Activated T-helper 1 cell treated with Interleukin-2 at 50 U/mL for 16 hours (primary cell): ENCODE measurements at places on chromosomes 7 and 10.

DNA sequence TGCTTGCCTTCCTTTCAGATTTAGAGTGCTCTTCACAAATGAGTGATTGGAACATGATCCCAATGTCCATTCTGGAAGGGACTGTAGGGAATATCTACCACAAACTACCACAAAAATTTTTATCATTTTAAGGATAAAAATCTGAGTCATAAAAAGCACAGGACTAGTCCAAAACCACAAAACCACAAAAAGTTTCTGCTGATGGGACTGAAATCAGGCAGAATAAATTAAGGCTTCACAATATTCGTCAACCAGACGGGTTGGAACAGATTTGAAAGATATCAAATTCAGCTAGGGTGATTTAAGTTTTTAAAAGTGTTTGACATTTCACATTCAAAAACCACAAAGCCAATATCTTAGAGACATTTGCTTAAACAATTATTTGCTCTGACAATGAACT lies 100.1 kb upstream of the PTN start:
- no peak for DNase-seq

- no peak for DNase-seq
Observed at GRCh38 chr10:133405844-133406527, 12.0 kb downstream of the MTG1 start.

- DNase-seq: no peak
Observed at GRCh38 chr7:33979807-33980355, 74.5 kb downstream of the BMPER start.

- no peak for DNase-seq
Observed at GRCh38 chr7:21383227-21384220, 44.4 kb upstream of the SP4 start.

GRCh38 chr10:36221101-36221500 lies 579.0 kb upstream of the FZD8 start:
- DNase-seq: no peak

- DNase-seq: no peak
Observed at GRCh38 chr7:19327018-19327417, 181.8 kb upstream of the FERD3L start.

GRCh38 chr7:11369696-11370095 lies 396.0 kb downstream of the PHF14 start:
- no peak for DNase-seq

DNA sequence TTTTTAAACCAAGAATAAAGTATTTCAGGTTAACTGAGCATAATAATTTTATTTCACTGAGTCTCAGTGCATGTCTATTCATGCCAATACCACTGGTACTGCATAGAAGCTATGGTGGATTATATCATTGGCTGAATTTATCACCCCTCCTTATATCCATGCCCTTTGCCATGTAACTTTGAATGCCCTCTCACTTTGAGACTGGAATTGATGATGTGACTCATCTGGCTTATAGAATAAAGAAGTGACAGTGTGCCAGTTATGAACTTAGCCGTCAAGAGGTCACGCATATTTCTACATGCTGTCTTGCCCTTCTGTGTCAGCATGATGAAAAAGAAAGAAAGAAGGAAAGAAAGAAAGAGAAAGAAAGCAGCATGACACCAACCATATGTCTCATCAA lies 20.7 kb upstream of the ABLIM1 start:
- DNase-seq: no peak

DNA sequence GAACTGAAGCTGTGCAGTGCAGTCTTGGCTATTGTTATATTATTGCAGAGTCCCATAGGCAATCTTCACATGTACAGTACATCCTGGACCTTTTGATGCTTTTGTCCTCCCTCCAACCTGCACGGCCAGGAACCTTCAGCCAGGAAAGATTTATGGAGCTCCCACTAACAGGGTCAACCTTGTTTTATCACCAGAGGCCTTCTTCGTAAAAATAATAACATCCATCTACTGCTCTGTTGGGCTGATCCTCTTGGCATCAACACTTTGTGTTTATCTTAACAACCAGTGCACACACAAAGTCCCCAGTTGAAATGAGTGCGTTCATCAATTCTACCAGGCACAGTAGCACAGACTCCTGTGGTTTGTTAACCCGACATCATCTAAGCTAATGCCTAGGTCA lies 72.4 kb downstream of the AGMO start:
- no peak for DNase-seq

DNA sequence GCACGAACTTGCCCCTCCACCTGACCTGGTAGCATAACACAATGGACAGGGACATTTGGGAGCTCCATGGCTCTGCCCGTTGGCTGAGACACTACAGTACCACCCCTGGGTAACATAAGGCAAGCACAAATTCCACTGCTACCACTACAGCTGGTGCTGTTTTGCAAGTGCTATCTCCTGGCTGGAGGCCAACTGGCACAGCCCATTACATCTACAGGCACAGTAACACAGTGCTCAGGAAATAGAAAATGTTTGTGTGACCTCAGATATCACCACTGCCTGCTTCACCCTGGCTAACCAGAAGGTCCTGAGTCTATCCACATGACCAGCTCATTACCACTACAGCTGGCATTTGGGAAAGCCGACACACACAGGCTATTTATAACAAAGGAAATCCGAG lies 631.1 kb upstream of the MBL2 start:
- DNase-seq: no peak

GRCh38 chr10:13160934-13161856 lies at the start of gene MCM10:
MCM10 (plus strand) TSS chr10:13161558; CDS start chr10:13164203, 2,645 bp downstream.
- peak; percentile 93 for DNase-seq

GRCh38 chr10:114915294-114915693 lies 22.7 kb upstream of the TRUB1 start:
- no peak for DNase-seq

DNA sequence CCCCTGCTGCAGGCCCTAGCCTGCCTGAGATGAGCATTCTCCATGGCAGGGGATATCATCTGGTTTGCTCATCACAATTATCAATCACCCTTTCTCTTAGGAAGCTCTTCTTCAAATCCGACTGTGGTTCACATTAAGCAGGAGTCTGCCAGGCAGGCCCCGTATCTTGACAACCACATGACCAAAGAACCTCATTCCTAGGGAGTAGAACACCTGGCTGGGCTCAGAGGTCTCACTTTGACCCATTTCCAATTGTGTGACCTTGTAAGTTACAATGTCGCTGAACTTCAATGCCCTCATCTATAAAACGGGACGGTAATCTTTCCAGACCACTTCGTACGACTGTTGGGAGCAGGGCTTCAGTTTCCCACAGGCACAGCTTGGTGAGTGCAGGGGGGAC lies 156.4 kb upstream of the PCBD1 start:
- DNase-seq: no peak

DNA sequence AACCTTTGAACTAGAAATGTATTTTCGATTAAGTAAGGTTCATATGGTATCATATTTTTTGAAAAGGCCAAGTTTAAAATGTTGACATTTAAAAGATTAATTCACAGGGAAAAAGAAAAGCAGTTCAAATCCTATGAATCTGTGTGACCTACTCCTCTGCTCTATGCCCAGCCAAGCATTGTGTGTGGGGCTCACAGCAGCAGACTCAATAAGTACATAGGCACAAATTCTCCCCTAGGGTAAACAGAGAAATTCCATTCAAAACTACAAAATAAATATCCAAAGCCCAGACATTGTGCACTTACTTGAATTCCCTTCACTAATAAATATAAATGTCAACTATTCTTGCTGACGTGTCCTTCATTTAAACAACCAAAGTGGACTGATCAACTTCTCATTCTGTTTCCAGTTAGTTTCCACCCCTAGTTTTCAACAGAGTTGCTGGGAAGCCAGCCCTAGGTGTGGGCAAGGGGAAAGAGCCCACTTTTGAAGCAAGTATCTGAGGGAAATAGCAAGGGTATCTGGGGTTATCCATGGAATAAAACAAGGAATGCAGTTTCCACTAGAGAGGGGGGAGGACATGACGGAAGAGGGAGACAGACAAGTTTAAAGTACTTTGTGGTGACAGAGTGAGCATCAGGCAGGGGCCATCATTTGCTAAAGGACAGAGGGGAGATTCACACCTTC lies 533.3 kb downstream of the SORCS1 start:
- no peak for DNase-seq

DNA sequence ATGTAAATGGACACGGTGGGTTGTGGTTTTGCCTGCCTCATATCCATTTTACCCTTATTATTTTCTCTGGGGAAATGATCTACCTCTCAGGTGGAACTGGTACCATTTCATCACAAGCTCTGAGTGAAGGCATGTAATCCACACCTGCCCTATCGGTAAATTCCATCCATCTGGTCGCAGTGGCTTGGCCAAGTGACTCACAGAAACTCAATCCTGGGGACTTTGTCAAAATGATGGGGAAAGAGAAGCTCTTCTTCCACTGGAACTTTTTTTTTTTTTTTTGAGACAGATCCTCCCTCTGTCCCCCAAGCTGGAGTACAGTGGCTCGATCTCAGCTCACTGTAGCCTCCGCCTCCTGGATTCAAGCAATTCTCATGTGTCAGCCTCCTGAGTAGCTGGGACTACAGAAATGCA lies 48.2 kb upstream of the ANKRD1 start:
- no peak for DNase-seq

DNA sequence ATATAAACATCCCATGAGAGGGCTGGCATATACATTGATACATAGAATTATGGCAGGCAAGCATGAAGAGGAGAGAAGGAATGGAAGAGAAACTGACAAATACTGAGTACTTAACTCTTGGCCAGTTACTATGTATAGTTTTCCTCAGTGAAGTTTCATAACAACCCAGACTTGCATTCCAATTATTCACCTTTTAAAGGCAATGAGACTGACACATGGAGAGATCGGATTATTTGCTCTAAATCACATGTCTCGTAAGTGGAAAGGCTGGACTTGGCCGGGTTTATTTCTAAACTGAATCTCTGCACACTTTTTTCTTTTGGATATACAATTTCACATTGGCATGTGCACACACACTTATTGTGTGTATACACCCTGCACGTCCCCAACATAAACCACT lies 548.3 kb downstream of the PHTF2 start:
- DNase-seq: no peak

GRCh38 chr7:92706563-92706962 lies 116.4 kb upstream of the FAM133B start:
- no peak for DNase-seq

- DNase-seq: no peak
Observed at GRCh38 chr10:11863353-11864109, 40.4 kb downstream of the PROSER2 start.

- DNase-seq: no peak
Observed at GRCh38 chr10:32232378-32232777, 114.6 kb downstream of the EPC1 start.

DNA sequence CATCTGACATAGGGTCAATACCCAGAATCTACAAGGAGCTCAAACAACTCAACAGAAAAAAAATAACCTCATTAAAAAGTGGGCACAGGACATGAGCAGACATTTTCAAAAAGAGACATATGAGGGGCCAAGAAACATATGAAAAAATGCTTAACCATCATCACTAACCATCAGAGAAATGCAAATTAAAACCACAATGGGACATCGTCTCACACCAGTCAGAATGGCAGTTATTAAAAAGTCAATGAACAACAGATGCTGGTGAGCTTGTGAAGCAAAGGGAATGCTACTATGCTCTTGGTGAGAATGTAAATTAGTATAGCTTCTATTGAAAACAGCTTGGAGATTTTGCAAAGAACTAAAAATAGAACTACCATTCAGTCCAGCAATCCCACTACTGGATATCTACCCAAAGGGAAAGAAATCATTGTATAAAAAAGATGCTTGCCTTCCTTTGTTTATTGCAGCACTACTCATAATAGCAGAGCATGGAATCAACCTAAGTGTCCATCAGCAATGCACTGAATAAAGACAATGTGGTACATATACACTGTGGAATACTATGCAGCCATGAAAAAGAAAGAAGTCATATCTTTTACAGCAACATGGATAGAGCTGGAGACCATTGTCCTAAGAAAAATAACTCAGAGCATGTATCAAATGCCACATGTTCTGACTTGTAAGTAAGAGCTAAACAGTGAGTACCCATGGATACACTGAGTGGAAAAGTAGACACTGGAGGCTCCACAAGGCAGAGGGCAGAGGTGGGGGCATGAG lies 139.8 kb downstream of the ADARB2 start:
- DNase-seq: no peak

DNA sequence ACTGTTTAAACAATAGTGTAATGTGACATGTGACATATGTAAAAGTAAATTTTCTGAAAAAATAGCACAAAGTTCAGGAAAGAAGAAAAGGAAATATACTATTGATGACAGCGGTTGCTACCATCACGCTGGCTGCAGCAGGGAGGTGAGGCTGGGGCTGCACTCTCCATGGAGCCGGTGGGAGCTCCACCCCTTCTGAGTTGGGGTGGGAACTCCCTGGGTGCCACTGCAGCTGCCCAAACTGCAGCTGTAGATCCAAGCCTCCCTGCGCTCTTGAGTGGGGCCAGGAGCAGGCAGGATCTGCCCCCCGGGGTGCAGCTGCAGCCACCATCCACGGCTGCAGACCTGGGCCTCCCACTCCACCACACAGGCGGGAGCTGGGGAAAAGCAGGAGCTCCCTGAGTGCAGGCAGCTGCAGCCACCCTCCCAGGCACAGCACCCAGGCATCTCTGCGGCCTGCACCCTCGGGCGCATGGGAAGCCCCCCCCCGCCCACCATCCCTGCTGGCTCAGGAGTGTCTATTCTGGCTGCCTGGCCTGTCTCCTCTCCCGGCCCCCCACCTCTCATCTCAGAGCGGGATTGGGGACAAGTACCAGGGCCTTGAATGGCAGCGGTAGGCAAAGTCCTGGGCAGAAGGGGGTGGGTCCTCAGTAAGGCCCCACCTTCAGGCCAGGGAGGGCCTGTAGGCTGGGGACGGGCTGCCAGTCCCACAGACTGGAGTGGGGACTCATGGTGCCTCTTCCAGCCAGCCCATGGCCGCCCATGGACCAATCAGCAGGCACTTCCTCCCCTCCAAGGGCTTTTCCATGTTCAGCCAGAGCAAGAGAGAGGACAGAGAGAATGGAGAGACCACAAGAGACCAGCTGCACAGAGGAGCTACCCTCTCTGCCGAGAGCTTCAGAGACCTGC lies 50.1 kb downstream of the TNS3 start:
- DNase-seq: no peak

DNA sequence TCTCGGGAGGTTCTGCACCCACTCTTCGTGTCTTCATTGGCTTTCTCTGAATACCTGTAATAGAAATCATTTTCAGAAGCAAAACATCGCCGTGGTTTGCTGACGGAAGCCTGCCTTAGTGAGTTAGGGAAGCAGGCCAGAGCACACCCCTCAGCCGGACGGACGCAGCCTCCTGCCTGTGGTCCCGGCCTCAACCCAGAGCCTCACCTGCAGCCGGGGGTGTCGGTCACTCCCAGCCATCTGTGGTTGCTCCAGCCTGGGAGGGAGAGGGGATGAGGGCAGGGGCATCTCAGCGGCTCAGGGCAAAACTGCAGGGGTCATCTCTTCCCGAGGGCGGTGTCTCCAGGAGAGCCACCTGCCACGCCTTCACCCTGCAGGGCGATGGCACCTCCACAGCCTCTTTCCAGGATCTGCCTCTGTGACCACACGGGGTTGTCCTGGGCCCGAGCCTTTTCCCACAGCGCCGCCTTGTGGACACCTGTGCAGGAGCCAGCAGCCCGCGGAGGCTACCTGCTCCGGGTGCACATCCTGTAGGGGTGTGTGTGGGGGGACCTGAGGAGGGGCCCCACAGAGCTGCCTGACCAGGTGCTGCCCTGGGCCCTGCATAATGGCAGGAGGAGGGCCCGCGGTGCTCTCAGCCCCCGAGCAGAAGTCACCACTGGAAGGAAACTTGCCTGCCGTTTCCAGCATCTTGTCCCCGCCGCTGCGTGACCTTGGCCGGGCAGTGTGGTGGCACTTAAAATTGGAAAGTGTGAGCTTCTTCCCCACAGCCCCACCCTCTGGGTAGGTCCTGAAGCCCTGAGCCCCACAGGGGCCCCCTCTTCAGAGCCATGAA lies 21.6 kb upstream of the AP5Z1 start:
- peak; percentile 76 for DNase-seq
